EH (cell line): ENCODE measurements at places on chromosomes 11 and 22.

GRCh38 chr11:62611705-62612365 is 740 bp downstream of the EML3 start:
- DNase-seq = peak; percentile 77

DNA sequence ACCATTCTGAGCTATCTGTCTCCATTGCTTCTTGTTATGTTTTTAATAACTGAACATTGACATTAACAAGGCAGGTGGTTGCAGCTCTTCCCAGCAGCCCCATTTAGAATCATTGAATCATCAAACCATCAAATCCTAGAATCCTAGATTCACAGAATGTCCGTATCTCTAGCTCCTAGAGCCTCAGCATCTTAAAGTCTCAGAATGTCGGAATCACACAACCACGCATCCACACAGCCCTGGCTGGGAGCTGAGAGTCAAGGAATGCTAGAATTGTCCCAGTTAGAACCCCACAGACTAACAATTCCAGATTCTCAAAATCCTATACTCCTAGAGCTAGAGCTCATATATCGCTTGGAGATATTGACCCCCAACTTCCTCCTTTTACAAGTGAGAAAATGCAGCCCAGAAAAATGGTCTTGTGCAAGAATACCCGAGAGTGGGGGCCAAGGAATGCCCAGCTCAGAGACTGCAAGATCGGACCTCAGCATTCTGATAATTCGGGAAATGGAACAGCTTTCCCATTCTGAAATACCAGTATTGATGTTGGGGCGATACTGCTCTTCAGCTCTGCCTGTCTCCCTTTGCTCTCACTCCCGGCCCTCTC is 38.8 kb downstream of the PDE2A start:
- no peak for DNase-seq

- DNase-seq = no peak
These were observed 75.4 kb upstream of the RTL6 start for GRCh38 chr22:44573451-44573850.

GRCh38 chr11:118287006-118287405 is 17.5 kb upstream of the CD3E start:
- DNase-seq = peak; percentile 37

DNA sequence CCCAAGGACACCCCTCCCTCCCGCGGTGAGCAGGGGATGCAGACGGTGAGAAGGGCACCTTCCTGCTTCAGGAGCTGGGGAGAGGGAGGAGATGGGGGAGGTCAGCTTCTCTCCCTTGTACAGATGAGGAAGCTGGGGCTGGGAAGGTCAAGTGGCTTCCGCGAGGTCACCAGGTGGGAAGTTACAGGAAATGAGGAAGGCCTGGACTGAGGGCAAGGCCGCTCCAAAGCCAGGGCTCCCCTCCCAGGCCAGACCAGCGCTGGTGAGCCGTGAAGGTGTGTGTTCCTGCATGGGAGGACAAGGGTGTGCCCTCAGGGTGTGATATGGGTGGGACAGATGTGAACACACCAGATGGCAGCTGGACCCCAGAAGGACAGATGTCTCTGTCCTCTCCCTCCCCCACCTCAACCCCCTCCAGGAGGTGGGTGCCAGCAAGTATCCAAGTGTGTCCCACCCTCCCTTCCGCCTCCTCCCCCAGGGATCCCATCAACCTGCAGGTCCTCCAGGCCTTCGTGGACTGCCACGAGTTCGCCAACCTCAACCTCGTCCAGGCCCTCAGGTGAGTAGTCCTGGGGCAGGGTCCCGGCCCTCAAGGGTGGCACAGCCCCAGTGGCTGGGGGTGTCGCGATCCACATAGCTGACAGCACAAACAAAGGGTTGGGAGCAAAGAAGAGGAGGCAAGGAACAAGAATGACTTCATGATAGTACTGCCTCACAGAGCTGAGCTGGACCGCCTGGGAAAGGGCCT is 16.6 kb downstream of the CYTH4 start:
- DNase-seq = no peak

DNA sequence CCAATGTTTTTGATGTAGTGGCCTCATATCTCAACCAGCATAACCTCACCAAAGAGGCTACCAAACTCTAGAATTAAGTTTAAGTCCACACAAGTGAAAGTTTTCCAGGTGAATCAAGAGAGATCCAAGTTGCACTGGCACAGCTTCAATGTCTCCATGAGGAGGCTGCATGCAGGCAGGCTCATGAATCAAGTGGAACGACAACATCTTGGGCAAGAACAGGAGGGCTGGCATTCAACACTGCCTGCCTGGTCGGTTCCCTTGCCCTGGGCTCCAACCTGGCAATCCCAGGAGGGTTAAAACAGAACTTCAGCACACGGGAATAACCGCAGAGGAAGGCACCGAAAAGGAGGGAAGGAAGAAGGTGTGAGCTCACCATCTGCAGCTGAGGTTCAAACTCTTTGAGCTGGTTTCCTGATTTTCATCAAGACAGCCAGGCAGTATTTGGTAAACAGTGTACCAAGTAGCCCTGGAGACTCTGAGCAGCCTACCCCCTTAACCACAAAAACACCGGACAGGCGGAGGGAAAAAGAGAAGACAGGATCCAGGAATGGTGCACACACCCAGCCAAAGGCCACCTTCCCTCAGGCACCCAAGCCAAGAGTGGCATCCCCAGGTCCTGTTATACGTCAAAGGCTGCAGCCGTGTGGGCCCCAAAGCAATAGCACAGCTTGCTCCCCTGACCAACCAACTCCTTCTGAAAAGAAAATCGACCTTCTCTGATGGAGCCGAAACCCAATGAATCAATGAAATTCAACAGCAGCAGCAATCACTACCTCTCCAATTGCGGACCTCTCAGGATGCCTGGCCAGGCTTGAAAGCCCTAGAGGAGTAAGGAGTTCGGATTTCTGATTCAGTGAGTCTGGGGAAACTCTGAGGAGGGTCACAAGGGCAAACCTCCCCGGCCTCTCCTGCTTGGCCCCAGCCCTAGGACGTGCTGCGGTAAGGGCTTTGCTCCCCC is 1.3 kb downstream of the PACSIN2 start:
- DNase-seq = peak; percentile 47

GRCh38 chr11:130638033-130638432 is 189.6 kb downstream of the ADAMTS15 start:
- peak; percentile 77 for DNase-seq

DNA sequence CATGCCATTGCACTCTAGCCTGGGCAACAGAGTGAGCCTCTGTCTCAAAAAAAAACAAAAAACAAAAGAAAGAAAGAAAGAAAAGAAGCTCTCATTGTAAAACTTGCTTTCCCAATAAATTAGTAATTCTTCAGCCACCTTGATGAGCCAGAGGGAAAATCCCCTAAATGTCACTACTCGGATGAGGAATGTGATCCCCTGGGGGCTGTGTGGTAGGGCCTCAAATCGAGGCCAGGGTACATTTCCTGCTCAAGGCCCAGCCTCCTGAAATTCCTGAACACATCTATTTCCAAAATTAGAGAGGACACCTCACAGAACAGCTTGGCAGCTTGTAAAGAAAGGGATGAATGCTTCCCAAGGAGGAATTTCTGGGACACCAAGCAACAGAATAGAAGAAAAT is 147.1 kb upstream of the SESN3 start:
- no peak for DNase-seq

DNA sequence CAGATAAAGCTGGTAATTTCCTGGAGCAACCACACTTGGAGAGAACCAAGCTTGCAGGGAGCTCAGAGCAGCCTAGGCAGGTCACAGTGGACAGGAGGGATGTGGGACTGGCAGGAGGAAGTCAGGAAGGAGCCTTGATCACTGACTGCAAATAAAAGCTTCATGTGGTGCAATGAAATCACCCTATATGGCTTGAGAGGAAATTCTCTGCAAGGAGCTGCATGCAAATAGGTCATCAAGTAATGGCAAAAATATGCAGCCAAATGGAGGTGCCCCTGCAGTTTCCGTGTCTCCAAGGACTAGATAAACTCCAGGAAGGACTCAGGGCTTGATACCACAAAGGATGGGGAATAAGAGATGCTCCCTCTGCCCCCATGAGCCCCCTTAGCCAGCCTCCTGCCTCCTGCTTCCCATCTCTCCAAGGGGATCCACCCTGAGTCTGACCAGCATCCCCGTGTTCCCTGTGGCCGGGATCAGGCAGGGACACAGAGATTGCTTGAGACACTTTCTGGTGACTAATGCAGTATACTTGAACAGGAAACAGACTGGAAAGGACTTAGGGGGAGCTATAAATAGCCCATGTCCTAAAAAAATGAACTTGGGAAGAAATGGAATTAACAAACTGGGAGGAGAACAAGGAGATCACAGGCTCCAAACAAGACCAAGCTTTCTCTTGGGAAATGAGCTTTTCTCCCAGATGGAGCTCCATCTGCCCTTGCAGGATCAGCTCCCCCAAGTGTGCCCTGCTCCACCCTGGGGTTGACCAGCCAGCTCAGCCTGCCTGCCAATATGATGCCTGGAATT is 23.9 kb upstream of the MICAL2 start:
- DNase-seq = peak; percentile 99

GRCh38 chr11:105181100-105181499 is 41.5 kb upstream of the CARD18 start:
- peak; percentile 86 for DNase-seq

DNA sequence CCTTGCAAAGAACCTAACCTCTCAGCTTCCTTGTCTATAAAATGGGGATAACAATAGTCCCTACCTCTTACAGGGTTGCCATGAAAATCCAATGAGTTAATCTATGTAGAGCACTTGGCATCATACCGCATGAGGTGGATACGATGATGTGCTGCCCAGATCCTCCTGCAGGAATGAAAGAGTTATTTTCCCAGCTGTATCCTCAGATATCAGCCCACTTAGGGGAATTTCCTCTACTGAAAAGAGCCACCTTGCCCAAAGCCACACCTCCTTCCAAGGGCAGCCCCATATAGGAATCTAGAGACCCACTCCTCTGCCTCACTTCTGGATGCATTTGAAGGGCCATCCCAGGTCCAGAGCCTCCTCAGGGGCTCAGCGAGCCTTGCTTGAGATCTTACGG is 128.4 kb downstream of the CCDC81 start:
- DNase-seq = no peak

DNA sequence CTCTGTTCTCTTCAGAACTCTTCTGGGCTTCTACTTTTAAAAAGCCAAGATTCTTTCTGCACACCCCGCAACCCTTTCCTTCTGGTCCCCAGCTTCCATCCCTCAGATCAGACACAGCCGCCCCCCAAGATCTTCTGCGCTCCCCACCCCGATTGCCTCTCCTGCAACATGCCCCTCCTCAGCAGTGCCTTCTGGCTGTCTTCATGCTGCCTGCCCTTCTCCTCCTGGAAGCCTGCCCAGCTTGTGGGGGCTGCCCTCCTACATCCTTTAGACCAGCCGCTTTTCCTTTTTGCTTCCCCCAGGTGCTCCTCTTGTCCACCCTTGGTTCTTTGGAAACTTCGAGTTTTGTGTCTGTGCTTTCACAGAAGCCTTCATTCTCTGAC is 144.2 kb downstream of the FEZ1 start:
- DNase-seq = no peak

DNA sequence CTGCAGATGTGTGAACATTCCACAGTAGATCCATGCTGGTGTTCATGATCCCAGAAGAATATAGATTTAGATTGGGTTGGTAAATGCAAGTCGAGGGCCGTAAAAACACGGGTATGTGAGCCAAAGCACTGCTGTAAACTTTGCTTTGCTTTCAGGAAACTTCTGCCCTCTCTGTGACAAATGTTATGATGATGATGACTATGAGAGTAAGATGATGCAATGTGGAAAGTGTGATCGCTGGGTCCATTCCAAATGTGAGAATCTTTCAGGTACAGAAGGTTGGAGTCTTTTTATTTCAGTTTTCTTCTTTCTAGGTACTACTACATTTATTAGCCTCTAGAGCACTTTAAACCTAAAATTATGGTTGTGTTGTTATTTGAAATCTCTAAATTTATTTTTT is 36.2 kb upstream of the TTC36 start:
- DNase-seq = no peak

DNA sequence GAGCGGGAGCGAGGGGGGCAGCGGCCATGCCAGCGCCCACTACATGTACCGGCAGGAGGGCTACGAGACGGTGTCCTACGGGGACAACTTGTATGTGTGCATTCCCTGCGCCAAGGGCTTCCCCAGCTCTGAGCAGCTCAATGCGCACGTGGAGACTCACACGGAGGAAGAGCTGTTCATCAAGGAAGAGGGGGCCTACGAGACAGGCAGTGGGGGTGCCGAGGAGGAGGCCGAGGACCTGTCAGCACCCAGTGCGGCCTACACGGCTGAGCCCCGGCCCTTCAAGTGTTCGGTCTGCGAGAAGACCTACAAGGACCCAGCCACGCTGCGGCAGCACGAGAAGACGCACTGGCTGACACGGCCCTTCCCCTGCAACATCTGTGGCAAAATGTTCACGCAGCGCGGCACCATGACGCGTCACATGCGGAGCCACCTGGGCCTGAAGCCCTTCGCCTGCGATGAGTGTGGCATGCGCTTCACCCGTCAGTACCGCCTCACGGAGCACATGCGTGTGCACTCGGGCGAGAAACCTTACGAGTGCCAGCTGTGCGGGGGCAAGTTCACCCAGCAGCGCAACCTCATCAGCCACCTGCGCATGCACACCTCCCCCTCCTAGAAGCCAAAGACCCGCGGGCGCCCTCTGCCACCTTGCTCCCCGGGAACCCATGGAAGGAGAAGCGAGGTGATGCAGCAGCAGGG is 20.9 kb upstream of the TMEM191C start:
- DNase-seq = no peak

- DNase-seq = peak; percentile 36
These were observed 4.0 kb downstream of the NLRX1 start for GRCh38 chr11:119172513-119172912.

DNA sequence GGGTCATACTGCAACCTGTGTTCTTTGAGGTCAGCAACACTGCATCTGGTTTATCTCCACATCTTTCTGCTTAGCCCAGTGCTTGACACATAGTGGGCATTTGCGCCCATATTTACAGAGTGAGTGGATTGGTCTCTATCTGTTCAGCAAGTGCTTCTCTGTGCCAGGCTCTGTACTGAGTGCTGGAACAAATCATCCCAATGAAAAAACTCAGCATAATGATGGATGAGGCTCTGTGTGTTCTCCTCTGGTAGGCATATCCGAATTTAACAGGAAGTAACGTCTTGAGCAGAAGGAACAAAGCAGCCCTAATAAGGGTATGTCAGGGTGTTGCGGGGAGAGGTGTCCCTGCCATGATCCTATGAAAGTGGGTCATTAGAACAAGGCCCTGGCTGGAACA is 46.0 kb downstream of the MCM5 start:
- no peak for DNase-seq

DNA sequence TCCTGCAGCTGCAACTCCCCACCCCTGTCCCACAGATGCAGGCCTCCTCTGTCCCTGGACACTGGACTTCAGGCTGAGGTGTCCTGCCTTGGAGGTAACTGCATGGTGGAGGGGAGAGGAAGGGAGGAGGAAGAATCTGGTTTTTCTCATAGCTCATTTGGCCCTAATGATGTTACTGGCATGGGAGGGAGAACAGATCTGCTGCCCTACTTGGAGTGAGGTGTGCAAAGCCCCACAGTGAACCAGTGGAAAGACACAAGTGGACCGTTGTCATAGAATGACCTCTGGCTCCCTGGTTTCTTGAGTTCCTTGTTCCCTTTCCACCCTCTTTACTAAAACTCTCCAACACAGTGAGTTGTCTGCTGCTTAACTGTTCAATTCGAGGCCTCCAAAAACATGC is 215.9 kb downstream of the BARX2 start:
- no peak for DNase-seq
